ENCODE measurements at places on chromosomes 4 and X.

DNA sequence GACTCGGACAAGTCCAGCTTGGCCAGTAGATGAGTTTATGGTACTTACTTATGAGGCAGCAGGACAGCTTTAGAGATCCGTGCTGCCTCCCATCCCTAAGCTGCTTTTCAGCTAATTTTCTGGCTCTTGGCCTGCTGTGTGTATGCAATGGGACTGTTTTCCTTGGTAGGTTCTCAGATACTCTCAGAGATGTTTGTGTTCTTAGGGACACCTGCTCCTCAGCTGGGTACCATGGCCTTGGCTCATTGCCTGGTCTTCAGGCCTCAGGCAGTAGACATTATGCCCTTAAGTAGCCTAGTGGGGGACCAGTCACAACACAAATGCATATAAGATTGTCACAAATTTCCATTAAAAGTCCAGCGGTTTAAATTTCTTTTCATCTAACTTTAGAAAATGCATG, 688.0 kb downstream of the PCDH7 start:
- no peak for DNase-seq

DNA sequence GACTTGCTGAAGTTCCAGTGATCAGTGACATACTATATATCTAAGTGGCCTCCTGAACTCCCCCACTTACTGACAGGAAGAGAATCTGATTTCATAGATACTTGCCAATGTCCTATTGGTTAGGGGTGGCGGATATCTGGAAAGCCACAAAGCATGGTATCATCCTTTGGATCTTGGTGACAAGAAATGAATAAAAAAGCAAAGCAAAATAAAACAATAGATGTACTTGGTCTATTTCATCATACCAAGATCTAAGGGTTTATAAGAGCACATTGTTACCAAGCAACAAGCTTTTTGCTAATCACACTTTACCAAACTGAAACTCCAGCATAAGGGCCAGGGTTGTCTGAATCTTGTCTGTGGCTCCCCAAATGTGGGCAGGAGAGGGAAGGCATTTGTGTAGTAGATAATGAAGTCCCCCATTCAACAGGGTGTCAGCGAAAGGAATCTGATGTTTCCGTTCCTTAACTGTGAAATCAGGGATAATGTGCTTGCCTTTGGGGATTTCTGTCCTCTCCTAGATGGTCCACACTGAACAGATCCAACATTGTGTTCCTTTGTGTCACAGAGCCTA, 125.0 kb upstream of the SMIM10 start:
- DNase-seq: no peak

DNA sequence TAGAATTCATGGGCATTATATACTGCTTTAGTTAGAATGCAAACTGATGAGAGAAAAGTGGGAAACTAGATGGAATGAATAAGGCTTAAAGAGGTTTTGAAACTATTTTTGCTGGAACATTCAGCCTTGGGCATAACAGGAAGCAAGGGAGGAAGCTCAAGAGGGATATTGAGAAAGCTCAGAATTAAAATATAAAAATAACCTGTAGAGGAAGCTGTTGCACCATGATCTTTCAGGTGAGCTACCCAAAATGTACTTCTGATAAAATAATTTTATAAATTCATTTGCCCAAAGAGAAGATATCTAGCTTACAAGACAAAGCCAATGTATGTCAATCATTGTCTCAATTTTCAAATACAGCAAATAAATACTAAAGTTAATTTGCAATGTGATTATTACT, 11.3 kb downstream of the GC start:
- DNase-seq: no peak

DNA sequence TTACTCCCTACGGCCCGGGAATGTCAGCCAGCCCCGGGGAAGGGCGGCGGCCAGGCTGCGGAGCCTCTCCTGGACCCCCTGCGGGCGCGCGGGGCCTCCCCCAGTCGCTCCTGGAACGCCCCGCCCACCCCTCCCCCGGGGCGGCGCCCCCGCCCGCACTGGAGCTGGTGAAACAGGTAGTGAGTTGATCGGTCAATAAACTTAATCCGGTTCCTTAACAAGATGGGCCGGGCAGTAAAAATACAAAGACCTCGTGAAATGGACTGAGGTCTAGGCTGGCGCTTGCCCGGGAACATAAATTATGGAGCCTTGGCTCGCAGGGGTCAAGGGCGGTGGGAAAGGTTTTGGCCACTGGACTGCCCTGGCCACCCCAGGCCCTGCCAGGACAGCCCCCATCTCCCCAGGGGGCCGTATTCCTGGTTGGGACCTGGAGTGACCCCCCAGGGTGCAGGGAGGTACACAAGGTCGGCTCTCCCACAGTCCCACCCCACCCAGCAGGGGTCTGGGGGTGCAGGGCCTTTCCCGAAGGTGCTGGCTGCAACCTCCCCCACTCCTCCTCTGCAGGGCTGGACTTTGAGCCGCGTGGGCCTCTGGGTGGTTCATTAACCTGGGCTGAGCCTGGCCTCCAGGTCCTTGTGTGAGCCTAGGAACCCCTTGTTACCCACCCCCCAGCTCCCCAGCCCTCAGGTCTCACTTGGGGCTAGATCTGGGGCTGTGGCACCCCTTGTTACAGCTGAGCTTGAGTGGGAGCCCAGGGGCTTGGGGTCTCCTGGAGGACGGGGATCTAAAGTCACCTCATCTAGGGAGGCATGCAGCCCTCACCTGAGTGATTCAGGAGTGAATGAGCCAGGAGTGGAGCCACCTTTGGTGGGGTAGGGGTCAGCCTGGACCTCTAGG, 2.5 kb downstream of the FGFR3 start:
- no peak for DNase-seq

DNA sequence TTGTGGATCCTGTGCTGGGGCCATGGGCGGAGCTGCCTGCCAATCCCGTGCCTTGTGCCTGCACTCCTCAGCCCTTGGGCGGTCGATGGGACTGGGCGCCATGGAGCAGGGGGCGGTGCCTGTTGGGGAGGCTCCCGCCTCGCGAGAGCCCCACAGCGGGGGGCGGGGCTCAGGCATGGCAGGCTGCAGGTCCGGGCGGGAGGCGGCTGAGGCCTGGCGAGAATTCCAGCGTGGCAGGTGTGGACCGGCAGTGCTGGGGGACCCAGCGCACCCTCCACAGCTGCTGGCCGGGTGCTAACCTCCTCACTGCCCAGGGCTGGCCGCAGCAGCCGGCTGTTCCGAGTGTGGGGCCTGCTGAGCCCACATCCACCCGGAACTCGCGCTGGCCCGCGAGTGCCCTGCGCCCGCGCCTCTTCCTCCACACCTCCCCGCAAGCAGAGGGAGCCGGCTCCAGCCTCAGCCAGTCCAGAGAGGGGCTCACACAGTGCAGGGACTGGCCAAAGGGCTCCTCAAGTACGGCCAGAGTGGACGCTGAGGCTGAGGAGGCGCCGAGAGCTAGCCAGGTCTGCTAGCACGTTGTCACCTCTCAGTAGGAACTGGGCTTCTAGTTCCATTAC, 85.9 kb downstream of the GBA3 start:
- no peak for DNase-seq

DNA sequence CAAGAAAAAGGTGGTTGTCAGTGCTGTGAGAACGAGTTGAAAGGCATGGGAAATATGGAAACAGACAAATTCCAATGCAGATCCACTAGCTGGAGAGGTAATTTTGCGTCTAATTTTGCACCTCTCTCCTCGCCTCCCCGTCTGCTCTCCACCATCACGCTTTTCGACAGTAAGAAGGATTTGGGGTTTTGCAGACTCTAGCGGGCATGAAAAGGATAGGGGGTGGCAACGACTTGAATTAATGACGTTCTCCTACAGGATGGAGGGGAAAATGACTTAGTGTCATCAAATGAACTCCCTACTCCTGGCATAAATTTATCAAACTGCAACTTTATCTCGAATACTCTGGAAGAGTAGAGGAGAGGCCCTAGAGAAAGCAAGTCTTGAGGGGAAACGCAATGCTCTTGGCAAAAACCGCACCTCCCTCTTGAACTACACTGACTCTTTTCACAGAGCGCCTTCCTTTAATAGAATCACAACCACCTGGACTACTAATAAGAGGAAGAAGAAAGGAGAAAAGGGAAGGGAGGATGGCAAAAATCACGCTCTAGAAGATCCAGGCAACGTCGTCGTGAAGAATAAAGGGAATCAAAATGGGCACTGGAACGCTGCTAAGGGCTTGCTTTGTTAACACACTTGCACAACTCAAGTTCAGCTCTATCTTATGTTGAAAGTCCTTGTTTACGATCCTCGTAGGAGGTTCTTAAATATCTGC, 871 bp upstream of the SLITRK2 start:
- no peak for DNase-seq
